NCI-H82 (cell line): ENCODE measurements at places on chromosomes 13 and 19.

DNA sequence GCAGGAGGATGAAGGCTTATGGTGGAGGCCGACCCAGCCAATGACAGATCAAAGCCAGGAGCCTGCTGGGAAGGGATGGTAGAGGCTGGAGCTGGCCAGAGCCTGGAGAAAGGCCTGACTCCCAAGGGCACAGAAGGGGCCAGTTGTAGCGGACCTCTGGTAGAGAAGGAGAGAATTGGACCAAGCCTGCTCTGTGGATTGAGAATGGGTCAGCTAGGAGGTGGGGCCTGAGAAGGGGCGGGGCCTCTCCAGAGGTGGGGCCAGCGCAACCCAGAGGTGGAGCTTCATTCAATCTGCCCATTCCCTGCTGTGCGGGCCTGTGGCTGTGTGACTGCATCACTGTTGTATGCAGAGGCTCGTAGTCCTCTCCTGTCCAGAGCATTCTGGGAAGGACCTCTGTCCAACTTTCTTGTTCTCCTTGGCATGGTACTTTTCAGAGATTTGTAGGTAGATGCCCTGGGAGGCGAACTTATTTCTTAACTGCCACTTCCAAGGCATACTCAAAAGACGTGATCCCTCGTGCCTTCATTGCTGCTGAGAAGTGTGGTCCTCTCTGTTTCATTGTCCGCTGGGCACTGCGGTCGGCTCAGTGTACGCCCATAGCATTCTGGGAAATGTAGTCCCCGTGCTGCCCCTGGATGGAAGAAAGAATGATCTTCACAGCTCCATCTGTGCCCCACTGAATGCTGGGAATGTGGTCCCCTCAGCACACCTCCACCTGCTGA, 6.7 kb downstream of the GRIN2D start:
- peak; percentile 60 for DNase-seq

GRCh38 chr13:43441464-43441863, 345.3 kb downstream of the ENOX1 start:
- DNase-seq: peak; percentile 8

DNA sequence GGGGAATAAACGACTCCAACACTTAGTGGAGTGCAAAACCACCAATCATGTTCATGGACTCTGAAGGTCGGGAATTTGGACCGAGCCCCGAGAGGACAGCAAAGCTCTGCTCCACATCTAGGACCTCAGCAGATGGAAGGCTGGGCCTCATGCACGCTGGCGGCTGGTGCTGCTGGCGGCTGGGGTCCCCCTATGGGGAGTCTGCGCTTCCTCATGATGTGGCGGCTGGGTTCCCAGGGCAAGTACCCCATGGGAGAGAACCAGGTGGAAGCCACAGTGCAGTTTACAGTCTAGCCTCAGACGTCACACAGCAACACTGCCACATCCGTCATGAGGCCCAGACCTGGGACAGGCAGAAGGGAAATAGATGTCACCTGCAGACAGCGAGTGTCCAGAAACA, 13.2 kb downstream of the PEPD start:
- no peak for DNase-seq

- DNase-seq: no peak
Observed at GRCh38 chr19:5314907-5315298, 25.7 kb downstream of the PTPRS start.

- no peak for DNase-seq
Observed at GRCh38 chr13:98173431-98174152, 3.5 kb downstream of the RNF113B start.

- DNase-seq: no peak
Observed at GRCh38 chr19:53055117-53055516, 10.6 kb downstream of the ERVV-2 start.
